ENCODE measurements at places on chromosomes 6 and 20. TPM values are rescaled to one million over a fixed set of nuclear protein-coding genes. Genes with fewer than 3 reads are reported as not detected.
A peak's percentile ranks its signal among the peaks of the same experiment; 100 is the strongest.

The LAMA2 gene
- total RNA-seq: 0.15 TPM

DNA sequence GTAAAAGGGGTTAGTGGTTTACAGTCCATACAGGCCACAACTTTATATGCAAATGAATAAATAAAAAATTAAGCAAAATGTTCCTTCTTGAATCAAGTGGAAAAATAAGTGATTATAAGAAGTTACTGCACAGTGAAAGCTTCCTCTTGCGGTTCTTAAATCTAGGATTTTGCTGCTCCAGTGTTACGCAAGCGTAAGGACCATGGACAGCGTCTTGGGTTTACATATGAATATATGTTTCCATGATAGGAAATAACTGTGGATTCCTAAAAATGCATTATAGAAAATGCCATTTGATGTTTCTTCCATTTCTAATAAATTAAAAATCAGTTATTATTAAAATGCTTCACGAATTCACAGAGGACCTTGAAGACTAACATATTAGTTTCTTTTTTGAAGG lies 176.6 kb upstream of the POU3F2 start:
- H3K27me3 ChIP-seq: no peaks in the 10 kb centered on the region
- H3K27ac ChIP-seq: no peak overlapping the region
- H3K4me1 ChIP-seq: no peaks in the 10 kb centered on the region
- no peak overlapping the region for H3K4me3 ChIP-seq
- no peaks in the 10 kb centered on the region for H3K36me3 ChIP-seq
- peak; percentile 18 for DNase-seq

- peak overlapping the region; percentile 96 for H3K4me3 ChIP-seq
- H3K27me3 ChIP-seq: no peaks in the 10 kb centered on the region
- peak overlapping the region; percentile 98 for H3K27ac ChIP-seq
These were observed 90.0 kb downstream of the PRND start for GRCh38 chr20:4811661-4812181.

DNA sequence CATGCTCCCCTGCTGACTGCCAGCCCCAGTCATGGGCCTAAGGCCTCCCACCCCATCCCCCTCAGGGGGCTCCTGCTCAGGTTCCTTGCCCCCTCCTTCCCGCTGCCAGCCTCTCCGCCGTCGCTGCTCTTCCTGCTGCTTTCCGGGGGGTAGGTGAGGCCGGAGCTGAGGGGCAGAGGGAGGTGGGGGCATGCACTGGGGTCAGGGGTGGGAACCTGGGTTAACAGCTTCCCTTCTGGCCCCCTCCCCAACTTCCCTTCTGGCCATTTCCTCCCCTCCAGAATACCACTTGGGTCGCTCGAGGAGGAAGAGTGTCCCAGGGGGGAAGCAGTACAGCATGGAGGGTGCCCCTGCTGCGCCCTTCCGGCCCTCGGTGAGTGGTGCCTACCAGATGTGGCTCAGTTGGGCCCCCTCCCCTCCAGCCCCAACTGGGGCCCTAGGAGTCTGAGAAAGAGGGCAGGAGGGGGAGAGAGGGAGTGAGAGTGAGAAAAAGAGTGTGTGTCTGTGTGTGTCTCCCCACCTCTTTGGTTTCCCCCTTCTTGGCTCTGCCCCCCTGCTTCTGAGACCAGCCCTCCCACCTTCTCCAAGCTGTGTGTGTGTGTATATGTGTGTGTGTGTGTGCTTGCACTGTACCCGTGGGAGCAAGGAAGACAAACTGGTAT lies 12.1 kb downstream of the SYNGAP1 start:
- H3K4me3 ChIP-seq: peak overlapping the region; percentile 12
- peaks cover 32% of the 10 kb centered on the region for H3K36me3 ChIP-seq
- peaks cover 58% of the 10 kb centered on the region for H3K4me1 ChIP-seq

- no peaks in the 10 kb centered on the region for H3K27me3 ChIP-seq
- DNase-seq: no peak
- H3K4me1 ChIP-seq: peaks cover under 1% of the 10 kb centered on the region
- no peak overlapping the region for H3K4me3 ChIP-seq
- no peak overlapping the region for H3K27ac ChIP-seq
These were observed 46.9 kb downstream of the TMEM200A start for GRCh38 chr6:130412556-130413290.

DNA sequence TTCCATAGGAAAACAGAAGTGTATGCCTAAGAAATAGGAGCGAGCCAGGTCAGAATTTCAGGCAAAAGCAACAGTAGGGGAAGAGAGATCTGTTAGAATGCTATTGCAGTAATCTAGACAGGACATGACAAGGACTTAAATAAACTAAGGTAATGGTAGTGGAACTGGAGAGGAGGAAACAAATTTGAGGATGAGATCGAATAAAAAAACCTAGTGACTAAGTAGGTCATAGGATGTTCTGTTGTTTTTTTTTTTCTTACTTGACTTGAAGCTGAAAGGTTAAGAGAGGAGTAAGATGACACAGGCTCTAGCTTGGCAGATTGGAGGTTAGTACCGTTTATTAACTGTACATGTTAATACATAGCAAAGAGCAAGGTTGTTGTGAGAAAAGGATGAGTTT lies 28.6 kb downstream of the ORC3 start:
- H3K4me3 ChIP-seq: no peak overlapping the region
- H3K4me1 ChIP-seq: peaks cover 8% of the 10 kb centered on the region
- H3K36me3 ChIP-seq: peaks cover 29% of the 10 kb centered on the region
- no peak overlapping the region for H3K27ac ChIP-seq
- DNase-seq: no peak
- no peaks in the 10 kb centered on the region for H3K27me3 ChIP-seq

GRCh38 chr6:123417535-123417934 lies 219.2 kb downstream of the TRDN start:
- no peaks in the 10 kb centered on the region for H3K4me1 ChIP-seq
- DNase-seq: no peak
- no peaks in the 10 kb centered on the region for H3K27me3 ChIP-seq
- H3K36me3 ChIP-seq: no peaks in the 10 kb centered on the region

- no peak overlapping the region for H3K27ac ChIP-seq
- no peak overlapping the region for H3K4me3 ChIP-seq
- H3K27me3 ChIP-seq: no peaks in the 10 kb centered on the region
- peaks cover 3% of the 10 kb centered on the region for H3K36me3 ChIP-seq
- peaks cover 14% of the 10 kb centered on the region for H3K4me1 ChIP-seq
These were observed 664.8 kb upstream of the GJE1 start for GRCh38 chr6:141467881-141468280.

- no peak overlapping the region for H3K27ac ChIP-seq
- no peaks in the 10 kb centered on the region for H3K27me3 ChIP-seq
- H3K4me1 ChIP-seq: peaks cover 72% of the 10 kb centered on the region
- H3K36me3 ChIP-seq: peaks cover 86% of the 10 kb centered on the region
- no peak overlapping the region for H3K4me3 ChIP-seq
- no peak for DNase-seq
These were observed 95.5 kb downstream of the PRND start for GRCh38 chr20:4817230-4817671.

DNA sequence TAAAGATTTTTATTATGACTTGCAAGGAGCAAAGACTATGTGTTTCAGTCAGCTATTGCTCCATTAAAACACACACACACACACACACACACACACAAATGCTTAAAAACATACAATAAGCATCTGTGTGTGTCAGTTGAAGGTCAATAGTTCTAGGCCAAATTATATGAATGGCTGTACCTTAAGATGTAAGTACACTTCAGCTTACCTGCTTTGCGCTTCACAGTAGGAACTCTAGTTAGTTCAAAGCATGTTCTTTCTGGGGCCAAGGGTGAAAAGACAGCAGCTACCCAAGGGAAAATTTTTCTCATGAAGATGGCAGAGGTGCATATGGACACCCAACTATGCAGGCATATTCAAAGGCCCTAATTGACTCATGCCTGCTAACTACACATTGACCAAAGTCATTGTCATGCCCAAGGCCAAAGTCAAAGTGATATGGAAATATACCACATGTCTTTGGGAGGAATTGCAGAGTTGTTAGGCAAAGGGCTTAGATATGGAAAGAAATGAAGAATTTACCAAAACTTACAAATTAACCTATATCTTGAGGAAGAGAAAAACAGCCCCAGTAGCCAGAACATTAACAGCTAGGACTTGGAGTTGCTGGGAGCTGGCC lies 61.9 kb upstream of the BTN3A2 start:
- H3K36me3 ChIP-seq: no peaks in the 10 kb centered on the region
- no peak overlapping the region for H3K27ac ChIP-seq
- no peak overlapping the region for H3K4me3 ChIP-seq
- no peak for DNase-seq

- no peak for DNase-seq
- H3K4me3 ChIP-seq: no peak overlapping the region
- peaks cover 19% of the 10 kb centered on the region for H3K36me3 ChIP-seq
- H3K4me1 ChIP-seq: peaks cover 60% of the 10 kb centered on the region
- peaks cover 6% of the 10 kb centered on the region for H3K27me3 ChIP-seq
- H3K27ac ChIP-seq: peak overlapping the region; percentile 74
These were observed 37.0 kb upstream of the MPC1 start for GRCh38 chr6:166419717-166420116.

- H3K4me1 ChIP-seq: peaks cover 45% of the 10 kb centered on the region
- DNase-seq: no peak
- H3K27me3 ChIP-seq: peaks cover 79% of the 10 kb centered on the region
These were observed 4.5 kb downstream of the PRDM13 start for GRCh38 chr6:99611148-99611547.

GRCh38 chr6:37287519-37288157 lies 29.7 kb upstream of the TMEM217 start:
- H3K27ac ChIP-seq: no peak overlapping the region
- H3K4me1 ChIP-seq: peaks cover 51% of the 10 kb centered on the region
- H3K4me3 ChIP-seq: no peak overlapping the region
- H3K36me3 ChIP-seq: peaks cover 69% of the 10 kb centered on the region
- no peaks in the 10 kb centered on the region for H3K27me3 ChIP-seq
- DNase-seq: no peak

GRCh38 chr6:4561078-4561435 lies 215.1 kb upstream of the CDYL start:
- H3K27ac ChIP-seq: no peak overlapping the region
- H3K4me3 ChIP-seq: no peak overlapping the region
- no peaks in the 10 kb centered on the region for H3K36me3 ChIP-seq
- no peak for DNase-seq
- H3K4me1 ChIP-seq: no peaks in the 10 kb centered on the region

The KHDC1 gene
- 8.5 TPM for total RNA-seq

DNA sequence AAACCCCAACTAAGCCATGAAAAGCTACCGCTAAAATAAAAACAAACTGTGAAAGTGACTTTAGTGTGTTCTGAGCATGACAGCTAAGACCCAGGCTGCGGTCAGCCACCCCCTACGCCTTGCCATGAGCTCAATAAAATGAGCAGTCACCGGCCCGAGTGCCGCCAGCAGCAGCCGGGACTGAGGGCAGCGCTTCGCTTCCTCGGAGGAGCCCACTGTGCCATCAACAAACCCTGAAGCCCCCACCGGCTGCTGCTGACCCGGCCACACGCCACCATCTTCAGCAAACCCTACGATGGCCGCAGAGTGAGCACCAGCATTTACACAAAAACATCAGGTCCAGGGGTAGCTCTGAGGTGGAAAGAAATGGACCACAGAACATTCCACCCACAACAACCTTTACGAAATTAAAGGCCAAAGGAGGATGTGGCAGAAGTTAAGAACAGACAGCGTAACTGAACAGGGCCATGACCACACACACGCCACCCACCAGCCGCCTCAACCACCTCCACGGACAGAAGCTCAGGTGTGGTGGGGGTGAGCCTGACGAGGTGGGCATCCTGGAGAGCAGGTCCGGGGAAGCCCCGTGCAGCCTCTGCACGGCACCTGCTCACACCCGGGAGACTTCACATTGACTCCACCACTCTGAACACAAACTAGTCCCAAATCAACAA lies 67.0 kb downstream of the THBS2 start:
- H3K4me3 ChIP-seq: no peak overlapping the region
- H3K27ac ChIP-seq: no peak overlapping the region
- peaks cover 6% of the 10 kb centered on the region for H3K4me1 ChIP-seq
- no peak for DNase-seq

The LAMA4 gene
- not detected for total RNA-seq

- no peak for DNase-seq
- H3K4me3 ChIP-seq: no peak overlapping the region
- H3K27ac ChIP-seq: no peak overlapping the region
These were observed 31.1 kb upstream of the STXBP5 start for GRCh38 chr6:147173140-147173539.

DNA sequence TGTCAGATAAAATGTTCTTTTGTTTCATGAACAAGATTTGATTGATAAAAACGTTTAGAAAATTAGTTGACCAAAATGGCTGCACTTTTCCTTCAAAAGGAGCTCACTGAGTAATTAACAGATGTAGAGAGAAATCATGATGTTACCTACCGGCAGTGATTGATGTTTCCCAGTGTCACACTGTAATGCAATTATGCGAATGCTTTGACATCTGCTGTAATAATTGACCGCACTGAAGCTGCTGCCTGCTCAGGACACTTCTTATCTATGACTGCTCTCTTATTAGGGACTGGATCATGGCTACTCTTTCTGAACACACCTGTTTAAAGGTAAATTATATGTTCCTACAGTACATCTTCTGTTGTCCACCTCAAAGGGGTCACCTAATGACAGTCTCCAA lies 94.6 kb downstream of the GPR63 start:
- H3K27ac ChIP-seq: no peak overlapping the region
- H3K4me1 ChIP-seq: no peaks in the 10 kb centered on the region
- peaks cover 4% of the 10 kb centered on the region for H3K27me3 ChIP-seq
- no peaks in the 10 kb centered on the region for H3K36me3 ChIP-seq
- H3K4me3 ChIP-seq: no peak overlapping the region
- DNase-seq: no peak

The MBOAT1 gene
- total RNA-seq: 25.5 TPM

The NKAIN2 gene
- total RNA-seq: not detected

DNA sequence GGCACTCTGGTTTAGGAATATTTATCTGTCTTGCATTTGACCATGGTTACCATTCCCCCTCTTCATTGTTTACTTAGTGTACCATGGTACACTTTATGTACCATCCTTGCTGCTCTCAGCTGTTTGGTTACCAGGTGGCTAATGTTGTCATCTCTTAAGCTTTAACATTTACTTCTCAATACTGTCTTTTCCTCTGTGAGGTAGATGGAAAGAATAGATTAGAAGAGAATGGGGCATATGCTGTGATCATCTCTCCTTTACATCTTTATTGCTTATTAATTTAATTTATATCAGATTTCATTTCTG lies 109.2 kb downstream of the NCOA3 start:
- H3K4me3 ChIP-seq: peak overlapping the region; percentile 54
- peak overlapping the region; percentile 85 for H3K27ac ChIP-seq
- no peaks in the 10 kb centered on the region for H3K27me3 ChIP-seq
- H3K4me1 ChIP-seq: peaks cover 68% of the 10 kb centered on the region
- no peak for DNase-seq

The TMEM170B gene
- 0.48 TPM for total RNA-seq

The RAD21L1 gene
- total RNA-seq: not detected
